ENCODE measurements at places on chromosomes 11 and 22.

DNA sequence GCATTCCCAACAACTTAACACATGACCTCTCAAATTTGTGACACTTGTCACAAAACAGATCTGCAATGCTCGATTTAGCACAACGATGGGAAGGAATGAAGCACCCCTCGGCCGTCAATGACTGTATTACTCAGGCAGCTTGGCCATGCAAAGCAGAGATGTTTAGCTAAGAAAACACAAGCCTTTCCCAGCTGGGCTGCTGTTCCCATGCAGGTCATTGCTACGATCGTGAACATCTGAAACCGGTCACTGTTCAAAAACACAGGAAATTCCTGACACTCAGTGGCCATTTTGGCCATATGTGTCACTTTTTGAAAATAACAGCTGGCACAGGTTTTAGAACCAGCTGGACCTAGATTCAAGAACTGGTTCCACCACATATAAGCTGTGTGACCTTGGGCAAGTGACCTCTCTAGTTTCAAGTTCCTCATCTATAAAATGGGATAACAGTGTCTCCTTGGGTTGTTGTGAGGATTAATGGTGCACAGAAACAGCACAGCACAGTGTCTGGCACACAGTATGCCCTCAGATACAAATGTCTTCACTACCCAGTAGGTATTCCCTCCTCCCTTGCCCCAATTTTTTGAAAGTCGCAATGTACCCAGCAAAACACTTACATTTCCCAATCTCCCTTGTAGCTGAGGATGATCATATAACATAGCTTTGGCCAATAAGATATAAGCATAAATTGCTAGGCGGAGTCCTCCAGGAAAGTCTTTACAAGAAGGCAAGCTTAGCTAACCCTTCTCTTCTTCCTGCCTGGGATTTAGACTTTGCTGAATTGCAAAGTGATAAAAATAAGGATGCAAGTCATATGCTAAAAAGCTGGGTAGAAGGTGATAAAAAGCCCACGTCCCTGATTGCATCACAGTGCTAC lies 93.1 kb downstream of the C11orf58 start:
- DNase-seq, result no peak

DNA sequence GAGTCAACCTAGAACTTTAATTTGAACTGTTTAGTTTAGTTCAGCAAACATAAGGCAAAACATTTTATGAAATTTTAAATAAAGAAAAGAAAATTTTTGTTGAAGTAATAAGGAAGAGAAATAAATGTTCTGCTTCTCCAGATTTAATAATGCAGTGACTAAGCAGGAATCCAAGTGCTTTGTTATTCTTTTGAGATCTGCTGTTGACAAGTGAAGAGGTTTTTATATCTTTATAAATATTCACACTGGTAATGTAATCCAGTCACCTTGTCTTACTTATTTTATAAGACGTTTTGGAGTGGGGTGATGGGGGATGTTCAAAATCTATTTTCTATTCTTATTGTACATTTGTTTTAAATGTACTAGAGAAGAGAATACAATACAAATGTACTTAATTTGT lies 725.9 kb upstream of the CCDC179 start:
- DNase-seq, result no peak

- DNase-seq, result no peak
These were observed 110.1 kb downstream of the CEP164 start for GRCh38 chr11:117437791-117438130.

GRCh38 chr11:33656768-33657167 lies 43.9 kb downstream of the C11orf91 start:
- DNase-seq, result no peak

GRCh38 chr11:556662-557256 lies 3.8 kb downstream of the LMNTD2 start:
- DNase-seq, result no peak

GRCh38 chr11:73761403-73761945 lies 600 bp upstream of the RAB6A start:
- no peak for DNase-seq

DNA sequence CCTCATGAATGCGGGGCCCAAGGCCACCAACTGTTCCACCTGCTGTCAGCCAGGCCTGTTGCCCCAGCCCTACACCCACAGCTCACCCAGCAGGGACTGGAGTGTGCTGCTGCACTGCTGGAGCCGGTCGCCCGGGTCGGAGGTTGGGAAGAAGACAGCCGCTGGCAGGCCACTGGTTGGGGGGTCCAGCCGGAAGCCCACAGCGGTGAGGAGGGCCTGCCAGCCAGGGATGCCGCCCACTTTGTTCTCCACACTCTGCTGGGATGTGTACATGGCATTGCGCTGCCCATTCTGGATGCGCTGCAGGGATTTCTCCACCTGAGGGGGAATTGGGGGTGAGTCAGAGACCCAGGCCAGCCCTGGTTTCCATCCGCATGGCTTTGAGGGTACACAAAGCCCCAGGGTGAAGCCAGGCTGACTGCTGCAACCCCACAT lies 74.2 kb upstream of the PITPNB start:
- no peak for DNase-seq

- no peak for DNase-seq
These were observed 92.9 kb upstream of the AMOTL1 start for GRCh38 chr11:94675239-94675638.

DNA sequence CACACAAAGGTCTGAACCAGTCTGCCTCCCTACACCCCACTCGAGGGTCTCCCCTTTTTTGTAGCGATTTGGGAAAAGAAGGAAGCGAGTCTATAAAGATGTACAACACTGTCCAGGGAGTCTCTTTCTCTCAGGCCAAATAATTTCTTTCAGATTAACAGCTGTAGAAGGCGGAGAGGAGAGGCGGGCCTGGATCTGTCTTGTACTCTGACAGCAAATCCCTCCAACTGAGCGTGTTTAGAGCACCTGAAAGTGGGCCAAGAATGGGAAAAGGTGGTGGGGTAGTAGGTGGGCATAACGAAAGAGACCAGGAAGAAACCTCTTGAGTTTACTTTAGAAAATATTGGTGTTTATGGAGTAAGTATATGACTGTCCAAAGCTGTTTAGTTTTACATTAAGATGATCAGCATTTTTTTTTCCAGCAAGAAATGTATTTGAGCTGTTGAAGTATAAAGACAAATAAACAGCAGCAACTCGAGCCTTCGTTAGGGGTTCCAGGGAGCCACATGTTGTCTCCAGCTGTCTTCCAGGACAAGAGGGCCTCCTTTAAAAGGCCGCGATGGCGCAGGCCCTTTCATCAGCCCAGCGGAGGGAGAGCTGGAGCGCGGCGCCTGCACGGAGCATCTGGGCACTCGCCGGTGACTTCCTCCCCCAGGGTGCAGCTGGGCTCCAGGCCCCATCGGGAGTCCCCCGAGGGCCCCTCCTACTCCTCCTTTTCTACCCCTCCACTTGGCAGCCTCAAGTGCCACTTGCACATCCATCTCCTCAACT lies 34.9 kb downstream of the SCUBE1 start:
- no peak for DNase-seq

DNA sequence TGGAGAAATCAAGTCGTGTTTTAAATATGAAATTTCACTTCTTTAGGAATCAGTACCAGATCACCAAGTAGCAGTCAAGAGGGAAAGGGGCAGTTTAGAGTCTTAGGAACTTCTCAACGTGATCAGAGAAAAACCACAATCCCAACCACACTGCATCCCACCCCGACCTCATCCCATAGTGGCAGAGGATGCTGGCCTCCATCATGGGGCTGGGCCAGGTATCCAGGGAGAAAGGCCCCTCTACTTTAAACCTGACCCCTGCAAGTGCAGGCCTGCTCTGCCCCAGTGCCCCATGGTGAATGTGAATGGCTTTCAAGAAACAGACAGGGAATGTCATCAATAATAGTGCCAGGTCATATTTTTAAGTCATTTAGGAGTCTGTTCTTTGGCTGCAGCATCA lies 12.1 kb downstream of the CHST1 start:
- no peak for DNase-seq

GRCh38 chr11:41714101-41714500 lies 254.6 kb upstream of the LRRC4C start:
- no peak for DNase-seq

GRCh38 chr22:43823353-43823908 lies 11.3 kb upstream of the EFCAB6 start:
- no peak for DNase-seq

DNA sequence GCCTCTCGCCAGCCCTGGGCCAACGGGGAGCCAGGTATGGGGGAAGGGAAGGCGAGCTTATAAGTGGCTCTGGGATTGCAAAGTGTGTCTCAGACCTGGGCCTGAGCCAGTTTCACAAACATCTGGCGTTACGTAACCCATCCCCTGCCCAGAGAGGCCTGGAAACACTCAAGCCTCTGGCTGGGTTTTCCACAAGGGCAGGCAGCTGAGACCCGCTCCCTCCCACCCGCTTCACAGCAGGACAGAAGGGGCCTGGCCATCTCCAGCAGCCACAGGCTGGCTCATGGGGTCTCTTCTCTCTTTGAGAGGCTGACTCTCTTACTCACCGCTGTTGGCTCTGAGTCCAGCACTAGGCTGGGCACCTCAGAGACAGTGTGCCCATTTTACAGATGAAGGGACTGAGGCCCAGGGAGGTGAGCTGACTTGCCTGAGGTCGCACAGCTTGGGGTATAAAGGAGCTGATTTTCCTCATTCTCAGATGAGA lies 44.5 kb downstream of the TRIOBP start:
- DNase-seq, result no peak

GRCh38 chr11:19728436-19728835 lies 15.8 kb downstream of the NAV2 start:
- no peak for DNase-seq

DNA sequence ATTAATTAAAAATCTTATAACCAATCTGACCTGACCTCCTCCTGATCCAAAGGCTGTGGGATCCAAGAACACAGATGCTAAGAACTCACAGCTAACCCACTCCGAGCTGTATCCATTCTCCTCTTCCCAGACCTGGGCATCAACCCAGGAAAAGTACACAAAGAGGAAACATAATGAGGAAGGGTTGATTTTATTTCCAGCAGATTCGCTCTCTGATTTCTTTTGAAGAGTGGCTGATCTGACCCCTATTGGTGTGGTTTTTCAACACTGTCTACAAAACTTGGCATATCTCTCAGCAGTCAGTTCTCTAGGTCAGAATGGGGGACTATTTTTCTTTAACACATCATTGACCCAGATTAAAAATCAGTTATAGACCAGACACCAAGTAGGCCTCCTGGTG lies 201.9 kb upstream of the UBASH3B start:
- DNase-seq, result no peak
